ENCODE measurements at places on chromosomes 11 and 22.

DNA sequence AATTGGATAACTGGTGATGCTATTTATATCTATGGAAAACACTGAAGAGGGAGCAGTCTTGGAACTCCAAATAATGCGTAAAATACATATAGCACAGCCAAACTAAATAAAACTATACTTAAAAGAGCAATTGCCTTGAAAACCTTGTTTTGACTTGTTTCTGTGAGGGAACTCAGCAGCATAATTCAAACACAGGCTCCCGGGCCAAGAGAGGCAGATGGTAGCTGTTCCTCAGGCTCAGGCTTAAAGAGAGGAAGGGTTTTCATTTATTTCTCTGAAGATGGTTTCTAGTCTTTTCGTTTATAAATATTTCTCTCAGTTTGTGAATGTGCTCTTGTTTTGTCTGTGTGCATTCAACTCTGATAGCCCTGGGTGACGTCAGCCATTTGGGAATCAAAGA, 82.4 kb downstream of the FANCF start:
- DNase-seq, result no peak

DNA sequence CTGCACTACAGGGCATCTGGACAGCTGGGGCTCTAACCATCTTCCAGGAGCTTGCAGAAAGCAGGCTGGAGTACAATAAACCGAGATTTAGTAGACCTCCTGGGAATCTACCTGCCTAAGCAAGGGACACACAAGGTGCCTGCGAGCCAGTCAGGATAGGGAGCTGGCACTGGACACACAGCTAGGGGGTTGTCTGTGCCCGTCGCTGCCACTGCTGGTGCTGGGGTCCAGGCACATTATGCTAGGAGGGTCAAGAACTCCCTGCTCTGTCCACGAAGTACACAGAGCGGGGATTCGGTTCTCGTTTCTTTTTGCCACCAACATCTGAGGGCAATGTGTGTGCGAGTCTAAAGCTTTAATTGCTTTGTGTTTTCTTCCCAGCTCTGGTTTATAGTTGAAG, 4.2 kb downstream of the RIC8A start:
- DNase-seq, result no peak

DNA sequence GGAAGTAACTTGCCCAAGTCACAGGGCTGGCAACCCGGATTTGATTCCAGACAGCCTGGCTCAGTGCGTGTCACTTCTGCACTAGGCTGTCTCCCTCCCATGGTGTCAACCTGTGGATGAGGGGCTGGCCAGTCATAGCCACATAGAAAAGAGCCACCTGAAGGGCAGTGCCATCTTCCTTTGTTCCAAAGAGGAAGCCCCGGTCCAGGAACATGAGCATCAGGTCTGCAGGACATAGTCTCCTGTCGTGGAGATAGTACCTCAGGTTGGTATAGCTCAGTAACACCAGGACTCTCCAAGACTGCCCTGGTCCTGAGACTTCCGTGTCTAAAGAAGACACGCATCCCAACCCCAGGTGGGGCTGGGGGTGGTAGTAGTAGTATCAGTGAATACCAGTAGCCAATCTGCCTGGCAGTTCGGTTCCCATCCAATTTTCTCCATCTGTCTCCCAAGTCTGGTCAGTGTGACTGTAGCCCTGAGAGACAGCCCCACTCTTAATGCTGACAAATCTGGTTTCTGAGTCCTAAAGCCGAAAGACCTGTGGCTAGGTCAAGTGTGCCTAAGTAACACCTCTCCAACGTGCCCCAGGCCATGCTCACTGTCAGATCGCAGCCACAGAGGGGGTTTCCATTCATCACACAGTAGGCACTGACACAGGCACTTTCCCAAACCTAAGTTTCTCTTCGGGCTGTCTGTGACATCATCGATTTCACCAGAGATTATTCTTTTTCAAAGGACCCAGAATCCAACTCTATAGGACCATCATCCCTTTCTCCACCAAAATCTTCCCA, 33.1 kb downstream of the C11orf58 start:
- no peak for DNase-seq

DNA sequence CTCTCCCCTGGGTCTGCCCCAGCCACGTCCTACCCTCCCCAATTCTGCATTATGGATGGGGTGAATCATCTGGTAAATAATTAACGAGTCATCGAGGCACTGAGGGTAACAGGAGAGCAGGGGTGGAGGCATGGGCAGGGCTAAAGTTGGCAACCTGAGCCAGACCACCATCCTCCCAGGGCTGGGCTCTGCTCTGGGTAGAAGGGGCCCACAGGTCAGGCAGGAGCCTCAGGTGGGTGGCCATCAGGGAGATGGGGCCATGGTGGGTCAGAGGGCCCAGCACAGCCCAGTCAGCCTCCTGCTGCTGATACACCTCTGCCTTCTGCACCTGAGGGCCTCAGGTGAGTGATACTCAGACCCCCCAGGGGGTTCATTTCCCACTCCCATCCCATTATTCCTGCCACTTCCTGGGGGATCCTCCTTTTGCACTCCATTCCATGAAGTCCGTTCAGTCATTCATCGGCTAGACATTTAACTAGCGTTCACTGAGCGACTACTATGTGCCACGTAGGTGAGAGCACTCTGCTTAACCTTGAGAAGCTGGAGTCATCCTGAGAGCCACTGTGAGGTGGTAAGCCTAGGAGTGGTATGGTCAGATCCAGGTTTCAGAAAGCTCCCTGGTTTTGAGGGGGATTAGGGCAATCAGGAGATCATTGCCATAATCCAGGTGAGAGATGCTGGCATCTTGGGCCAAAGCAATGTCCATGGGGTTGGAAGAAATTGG, at the start of gene VSIG10L2:
Gene VSIG10L2, plus strand, starts transcription at position 248 of the 724 bp plus-strand sequence. Its CDS starts 12 bp downstream, at position 260.
- DNase-seq, result no peak

DNA sequence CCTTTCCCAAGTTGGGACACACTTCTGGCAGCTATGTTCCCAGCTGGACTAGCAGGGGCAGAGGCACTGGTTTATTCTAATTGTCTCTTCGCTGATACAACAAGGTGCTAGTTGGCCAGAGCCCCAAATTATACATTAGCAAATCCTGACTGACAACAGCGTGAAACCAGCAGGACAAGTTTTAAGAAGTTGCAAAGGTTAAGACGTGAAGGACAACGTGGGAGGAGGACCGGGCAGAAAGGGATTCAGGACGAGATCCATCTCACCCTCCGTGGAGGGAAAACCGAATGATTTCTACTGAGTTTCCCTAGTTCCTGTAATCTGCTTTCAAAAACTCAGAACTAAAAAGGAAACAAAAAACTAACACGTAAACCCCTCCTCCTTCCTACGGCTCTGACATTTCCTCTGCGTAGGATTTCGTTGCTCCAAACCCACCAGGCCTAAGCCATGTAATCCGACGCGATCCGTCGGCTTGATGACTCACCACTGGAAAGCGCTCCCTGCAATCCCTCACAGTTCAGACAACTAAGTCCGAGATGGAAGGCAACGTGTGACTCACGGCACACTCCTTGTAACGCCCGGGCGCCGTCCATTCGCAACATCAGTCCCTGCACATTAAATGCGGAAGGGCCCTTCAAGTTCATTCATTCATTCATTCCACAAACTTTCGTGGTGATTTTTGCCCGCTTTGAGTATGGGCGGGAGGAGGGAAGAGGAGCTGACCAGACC, 703 bp downstream of the POGLUT3 start:
- peak; percentile 89 for DNase-seq

GRCh38 chr11:113446938-113447337, 28.3 kb downstream of the DRD2 start:
- DNase-seq, result no peak

DNA sequence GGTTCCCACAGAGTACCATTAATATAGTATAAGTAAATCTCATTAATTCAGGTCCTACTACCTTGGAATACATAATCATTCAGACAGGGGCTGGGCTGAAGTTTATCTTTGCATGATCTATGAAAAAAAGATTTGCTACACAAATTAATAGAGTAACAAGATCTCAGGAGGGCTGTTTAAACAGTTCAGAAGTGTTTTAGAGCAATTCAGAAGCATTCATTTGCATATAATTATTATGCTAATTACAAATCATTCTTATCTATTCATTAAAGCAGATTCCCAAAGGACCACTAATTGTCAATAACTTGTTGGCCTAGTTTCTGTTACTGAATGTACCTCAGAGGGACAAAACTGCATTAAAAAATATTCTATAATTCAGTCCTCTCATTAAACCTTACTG, 40.5 kb downstream of the PITPNB start:
- no peak for DNase-seq

DNA sequence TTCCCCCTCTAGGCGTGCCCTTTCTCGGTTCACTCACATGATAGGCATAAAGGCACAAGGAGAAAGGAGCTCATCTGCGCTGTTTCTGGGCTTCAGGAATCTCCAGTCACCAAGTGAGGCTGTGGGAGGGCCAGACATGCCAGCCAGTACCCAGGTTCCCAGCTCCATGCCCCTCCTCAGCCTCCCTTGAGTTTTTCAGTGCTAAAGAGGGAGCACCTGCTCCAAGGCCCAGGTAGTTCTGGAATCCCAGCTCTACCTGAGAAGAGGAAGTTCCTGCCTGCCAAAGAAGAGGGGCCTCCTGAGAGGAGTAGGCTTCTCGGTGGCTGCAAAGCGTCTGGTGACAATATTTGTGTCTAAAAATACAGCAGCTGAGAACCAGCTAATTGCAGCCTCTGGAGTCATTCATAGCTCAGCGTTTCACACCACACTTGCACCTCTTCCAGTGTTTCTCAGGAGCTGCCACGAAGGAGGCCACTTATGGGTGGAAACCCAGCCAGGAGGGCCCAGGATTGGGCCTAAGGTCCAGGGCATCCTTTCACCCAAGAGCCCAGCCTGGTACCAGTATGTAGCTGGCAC, 197.4 kb downstream of the TRIM29 start:
- DNase-seq, result no peak

- DNase-seq, result peak; percentile 72
These were observed 31.5 kb downstream of the C22orf31 start for GRCh38 chr22:29030016-29030617.

GRCh38 chr11:105639527-105639926, 29.7 kb downstream of the GRIA4 start:
- DNase-seq, result no peak

DNA sequence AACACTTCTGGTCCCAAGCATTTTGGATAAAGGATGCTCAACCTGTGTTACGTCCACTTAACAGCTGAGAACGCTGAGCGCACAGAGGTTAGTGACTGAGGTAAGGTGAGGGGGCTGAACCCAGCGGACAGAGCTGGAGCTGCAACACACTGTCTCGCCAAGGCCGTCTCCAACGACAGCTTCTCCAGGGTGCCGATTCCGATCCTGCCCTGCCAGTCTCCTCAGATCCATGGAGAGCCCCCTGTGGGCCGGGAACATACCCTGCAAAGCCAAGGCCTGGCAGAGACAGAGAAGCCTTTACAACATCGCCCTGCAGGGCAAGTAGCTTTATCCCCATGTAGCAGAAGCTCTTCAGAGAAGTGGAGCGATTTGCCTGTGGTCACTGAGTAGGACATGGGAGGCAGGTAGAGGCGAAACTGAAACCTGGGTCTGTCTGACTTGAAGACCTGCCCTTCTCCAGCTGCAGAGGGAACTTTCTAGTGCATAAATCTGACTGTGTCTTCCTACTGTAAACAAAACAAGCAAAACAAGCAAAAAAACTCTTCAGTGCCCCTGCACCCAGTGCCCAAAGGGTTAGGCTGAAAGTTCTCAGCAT, 72.8 kb downstream of the SCUBE1 start:
- DNase-seq, result peak; percentile 69

GRCh38 chr11:111933872-111934271, 3.3 kb upstream of the DIXDC1 start:
- DNase-seq, result no peak

- no peak for DNase-seq
These were observed 7.5 kb downstream of the DPAGT1 start for GRCh38 chr11:119093942-119094815.

- no peak for DNase-seq
These were observed 905.5 kb upstream of the RAG2 start for GRCh38 chr11:37503411-37504059.

GRCh38 chr11:59625703-59626102, 10.1 kb upstream of the OSBP start:
- DNase-seq, result no peak

DNA sequence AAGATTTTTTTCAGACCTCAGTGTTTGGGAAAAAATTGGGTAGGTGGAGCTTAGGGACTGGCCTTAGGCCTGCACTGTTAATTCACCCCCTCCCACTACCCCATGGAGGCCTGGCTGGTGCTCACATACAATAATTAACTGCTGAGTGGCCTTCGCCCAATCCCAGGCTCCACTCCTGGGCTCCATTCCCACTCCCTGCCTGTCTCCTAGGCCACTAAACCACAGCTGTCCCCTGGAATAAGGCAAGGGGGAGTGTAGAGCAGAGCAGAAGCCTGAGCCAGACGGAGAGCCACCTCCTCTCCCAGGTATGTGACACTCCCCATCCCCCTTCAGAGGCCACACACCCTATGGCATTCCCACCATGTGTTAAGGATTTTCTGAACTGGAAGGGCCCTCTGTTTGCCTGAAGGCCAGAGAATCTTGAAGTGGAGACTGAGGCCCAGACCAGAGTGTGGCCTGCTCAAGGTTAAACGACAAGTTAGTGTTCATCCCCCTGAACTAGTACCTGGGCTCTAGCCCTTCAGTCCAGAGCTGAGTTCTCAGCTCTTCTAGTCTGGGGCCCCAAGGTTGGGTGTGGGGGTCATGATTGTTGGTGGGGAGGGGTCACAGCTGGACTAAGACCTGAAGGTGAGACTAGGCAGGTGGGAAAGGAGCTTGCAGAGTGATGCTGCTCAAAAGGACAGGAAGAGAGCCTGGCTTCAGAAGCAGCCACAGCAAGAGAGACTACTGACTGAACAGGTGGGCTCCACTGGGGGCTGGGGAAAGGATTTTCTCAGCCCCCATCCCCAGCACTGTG, 2.3 kb upstream of the FOLR1 start:
- no peak for DNase-seq

Measured in HepG2 (cell line).